ENCODE measurements at places on chromosomes 1 and 21.
A peak's percentile ranks its signal among the peaks of the same experiment; 100 is the strongest.

- no peak for DNase-seq
Measured at GRCh38 chr1:205429762-205430695, 8.2 kb upstream of the LEMD1 start.

DNA sequence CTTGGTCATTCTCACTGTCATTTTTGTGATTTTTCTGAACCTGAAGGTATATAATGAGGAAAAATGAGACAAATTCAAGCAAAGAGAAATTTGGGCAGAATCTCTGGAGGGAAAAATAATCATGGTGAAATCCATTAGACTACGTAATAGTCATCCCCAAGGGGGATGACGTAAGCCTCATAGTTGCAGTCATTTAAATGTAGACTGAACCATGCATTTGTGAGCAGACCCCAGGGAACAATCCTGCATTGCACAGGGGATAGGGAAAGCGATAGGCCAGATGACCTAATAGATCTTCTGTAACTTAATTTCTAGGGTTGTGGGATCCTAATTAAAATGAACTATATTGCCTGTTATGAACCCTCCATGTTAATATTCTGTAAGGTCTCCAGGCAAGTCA lies 167.4 kb upstream of the C1orf21 start:
- no peak for DNase-seq

- no peak for DNase-seq
Measured at GRCh38 chr21:46633566-46633965, 1.9 kb upstream of the PRMT2 start.

- peak; percentile 41 for DNase-seq
Measured at GRCh38 chr21:37339552-37339939, 27.0 kb upstream of the DYRK1A start.

- DNase-seq, result no peak
Measured at GRCh38 chr1:89608319-89608983, 24.5 kb upstream of the LRRC8C start.

GRCh38 chr1:222865718-222866117 lies 50.9 kb downstream of the DISP1 start:
- DNase-seq, result no peak

GRCh38 chr1:66637146-66637545 lies 103.2 kb downstream of the SGIP1 start:
- no peak for DNase-seq

DNA sequence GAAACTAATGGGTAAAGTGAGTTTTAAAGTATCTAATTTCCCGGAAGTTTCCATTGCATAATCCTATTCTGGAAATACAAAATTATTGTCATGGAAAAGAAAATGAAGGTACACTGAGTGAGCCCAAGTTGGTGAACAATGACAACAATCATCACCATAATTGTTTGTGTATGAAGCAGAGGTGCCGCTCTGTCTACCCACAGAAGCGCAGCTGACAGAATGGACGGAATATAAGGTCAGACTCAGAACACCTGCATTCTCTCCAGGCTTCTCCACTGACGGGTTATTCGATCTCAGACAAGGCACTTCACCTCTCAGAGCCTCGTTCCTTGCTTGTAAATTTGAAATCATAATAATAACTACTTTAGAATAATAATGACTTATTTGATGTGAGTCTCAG lies 99.1 kb upstream of the NGF start:
- DNase-seq, result no peak

DNA sequence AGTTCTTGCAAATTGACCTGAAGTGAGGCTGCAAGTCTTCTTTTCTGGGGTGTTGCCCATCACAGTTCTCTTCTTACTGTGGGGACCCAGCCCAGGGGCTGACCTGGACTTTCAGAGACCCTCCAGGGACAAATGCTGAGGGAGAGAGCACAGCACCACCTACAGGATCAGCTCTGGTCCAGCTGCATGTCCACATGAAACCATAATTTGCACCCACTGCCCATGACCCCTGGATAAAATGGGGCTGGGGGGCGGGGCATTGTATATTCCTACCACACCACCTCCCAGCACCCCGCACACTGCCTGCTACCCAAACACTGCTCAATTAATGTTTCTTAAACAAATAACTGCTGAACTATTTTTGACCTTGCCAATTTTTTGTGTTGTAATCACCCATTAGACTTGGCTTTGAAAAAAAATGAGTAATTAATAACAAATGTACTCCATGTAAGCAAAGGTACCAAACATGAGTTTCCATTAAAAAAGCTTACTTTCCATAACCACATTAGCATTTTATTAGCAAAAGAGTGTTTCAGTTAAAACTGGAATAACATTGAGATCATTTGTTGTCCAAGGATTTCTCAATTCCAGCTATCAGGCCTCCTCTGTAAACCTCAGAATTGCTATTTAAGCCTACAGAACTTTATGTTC lies 168.0 kb upstream of the RAB4A start:
- DNase-seq, result no peak

DNA sequence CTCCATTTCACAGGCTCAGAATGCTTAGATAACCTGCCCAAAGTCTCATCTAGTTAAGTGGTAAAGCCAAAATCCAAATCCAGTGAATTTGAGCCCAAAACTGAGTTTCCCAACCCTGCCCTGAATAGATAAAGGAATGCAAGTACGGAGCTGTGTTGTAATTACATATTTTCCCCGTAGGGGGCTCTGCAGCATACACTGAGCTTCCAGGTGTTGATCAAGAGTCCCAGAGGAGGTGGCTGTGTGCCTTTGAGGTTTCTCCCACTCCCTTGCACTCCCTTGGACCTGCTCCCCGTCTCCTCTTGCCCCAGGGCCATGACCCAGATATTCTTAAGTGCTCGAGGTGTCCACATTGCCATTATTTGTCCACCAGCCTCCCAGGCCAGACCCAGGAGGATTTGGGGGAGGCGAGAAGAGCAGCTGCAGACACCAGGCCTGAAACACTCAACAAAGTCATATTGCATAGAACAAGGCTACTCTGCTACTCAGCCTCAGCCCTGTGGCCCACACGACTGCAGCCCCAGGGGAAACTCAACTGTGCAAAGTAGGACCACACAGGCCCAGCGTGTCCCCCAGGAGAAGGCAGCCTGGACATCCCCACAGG lies 18.4 kb upstream of the LY9 start:
- peak; percentile 7 for DNase-seq

- DNase-seq, result peak; percentile 47
Measured at GRCh38 chr1:209620487-209620884, 31.7 kb downstream of the LAMB3 start.

- no peak for DNase-seq
Measured at GRCh38 chr1:114209971-114210370, 56.3 kb upstream of the SYT6 start.
